Forelimb muscle (tissue), 1 donor: ENCODE measurements at places on chromosomes 7 and 10. TPM values are rescaled to one million over a fixed set of nuclear protein-coding genes. Genes with fewer than 3 reads are reported as not detected.
A peak's percentile ranks its signal among the peaks of the same experiment; 100 is the strongest.

The ACBD7 gene
- polyA plus RNA-seq, result 0.94 TPM

DNA sequence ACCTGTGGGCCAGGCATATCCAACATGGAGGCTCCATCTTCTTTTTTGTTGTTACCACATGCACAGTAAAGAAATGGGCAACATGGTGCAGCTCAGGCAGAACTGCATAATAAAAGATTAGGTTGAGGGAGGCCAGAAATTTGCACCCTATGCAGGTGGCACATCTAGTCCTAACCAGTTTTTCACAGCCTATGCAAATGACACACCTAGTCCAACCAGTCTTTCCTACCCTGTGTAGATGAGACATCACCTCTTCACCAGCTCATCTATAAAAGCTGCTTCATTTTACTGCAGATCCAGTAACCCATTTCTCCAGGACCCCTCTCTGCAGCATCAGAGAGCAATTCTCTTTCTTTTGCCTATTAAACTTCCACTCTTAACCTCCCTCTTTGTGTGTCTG lies 411.0 kb upstream of the PCDH15 start:
- DNase-seq, result no peak

The CBLL1 gene
- 19.3 TPM for polyA plus RNA-seq

- DNase-seq, result no peak
Measured at GRCh38 chr7:77395626-77396025, 20.5 kb downstream of the GSAP start.

- DNase-seq, result no peak
Measured at GRCh38 chr7:132650498-132650897, 74.2 kb upstream of the PLXNA4 start.

The STEAP4 gene
- polyA plus RNA-seq, result 3.5 TPM

DNA sequence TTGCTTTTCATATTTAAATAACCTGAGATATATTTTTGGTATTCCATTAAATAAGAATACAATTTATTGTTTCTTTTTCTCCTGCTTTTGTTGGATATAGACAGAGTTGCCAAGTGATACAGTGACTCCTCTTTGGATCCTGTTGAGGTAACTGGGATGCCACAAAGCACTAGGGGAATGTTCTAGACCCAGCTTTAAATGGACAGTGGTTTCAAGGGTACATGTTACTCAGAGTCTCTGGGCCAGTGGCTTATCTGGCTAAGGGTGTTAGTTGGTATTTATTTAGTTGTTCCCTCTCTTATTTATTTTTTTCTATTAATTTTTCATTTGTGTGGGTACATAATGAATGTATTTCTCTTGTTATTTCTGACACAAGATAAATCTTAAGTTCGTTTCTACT lies 9.1 kb downstream of the GBF1 start:
- DNase-seq, result no peak

DNA sequence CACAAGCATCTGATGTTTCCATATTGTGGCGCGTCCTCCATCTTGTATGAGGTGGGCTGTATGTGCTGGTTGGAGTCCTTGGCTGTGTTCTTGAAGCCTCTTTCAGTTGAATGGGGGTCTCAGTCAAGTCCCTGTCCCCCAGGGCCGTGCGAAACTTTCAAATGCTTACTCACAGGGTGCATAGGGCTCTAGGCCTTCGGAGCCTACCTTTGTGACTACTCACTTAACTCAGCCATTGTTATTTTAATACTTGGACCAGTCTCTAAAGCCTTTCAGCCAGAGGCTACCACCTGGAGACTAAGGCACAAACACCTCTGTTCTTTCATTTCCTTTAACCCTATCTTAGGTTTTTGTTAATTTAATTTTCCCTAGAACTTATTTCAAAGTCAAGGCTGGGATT lies 785.9 kb downstream of the GATA3 start:
- no peak for DNase-seq

The NAT16 gene
- polyA plus RNA-seq, result not detected

The NOLC1 gene
- polyA plus RNA-seq, result 64.7 TPM

The STAG3 gene
- polyA plus RNA-seq, result 21.2 TPM

The GNGT1 gene
- not detected for polyA plus RNA-seq

DNA sequence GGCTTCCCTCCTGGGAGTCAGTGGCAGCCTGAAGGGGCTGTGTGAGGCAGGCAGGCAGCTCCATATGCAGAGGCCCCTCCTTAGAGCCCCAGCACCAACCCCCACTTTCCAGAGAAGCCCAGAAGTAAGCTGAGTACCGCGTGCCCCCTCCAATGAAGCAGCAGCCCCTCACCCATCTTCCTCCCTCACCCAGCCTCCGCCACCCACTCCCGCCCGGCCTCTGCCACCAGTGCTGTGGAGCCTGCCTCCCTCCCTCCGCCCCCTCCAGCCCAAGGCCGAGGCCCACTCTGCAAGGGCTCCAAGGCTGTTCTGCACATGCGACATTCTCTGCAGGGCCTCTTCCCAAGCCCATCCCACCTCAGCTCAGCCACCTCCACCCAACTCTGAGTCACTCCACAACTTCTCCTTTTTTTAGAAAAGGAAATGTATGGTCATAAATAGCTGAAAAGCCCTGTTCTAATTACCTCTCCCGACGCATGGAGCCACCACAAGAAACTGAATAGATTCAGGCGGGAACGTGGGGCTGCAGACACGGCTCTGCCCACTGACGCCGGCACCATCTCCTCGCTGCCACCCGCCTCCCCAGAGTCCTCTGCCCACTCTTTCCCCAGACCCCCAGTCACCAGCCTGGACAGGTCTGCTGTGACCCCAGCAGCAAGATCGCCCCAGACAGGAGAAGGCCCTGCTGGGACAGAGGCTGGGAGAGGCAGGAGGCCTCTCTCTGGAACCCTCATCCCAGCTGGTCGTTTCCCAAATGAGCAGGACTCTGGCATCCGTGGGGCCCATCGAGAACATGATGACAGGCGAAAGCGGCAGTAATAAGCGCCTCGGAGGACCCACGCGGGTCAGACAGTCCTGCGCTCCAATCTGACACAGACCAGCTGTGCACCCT lies 213.9 kb downstream of the MAD1L1 start:
- peak; percentile 49 for DNase-seq

- no peak for DNase-seq
Measured at GRCh38 chr10:14360961-14361360, 30.2 kb upstream of the FRMD4A start.

DNA sequence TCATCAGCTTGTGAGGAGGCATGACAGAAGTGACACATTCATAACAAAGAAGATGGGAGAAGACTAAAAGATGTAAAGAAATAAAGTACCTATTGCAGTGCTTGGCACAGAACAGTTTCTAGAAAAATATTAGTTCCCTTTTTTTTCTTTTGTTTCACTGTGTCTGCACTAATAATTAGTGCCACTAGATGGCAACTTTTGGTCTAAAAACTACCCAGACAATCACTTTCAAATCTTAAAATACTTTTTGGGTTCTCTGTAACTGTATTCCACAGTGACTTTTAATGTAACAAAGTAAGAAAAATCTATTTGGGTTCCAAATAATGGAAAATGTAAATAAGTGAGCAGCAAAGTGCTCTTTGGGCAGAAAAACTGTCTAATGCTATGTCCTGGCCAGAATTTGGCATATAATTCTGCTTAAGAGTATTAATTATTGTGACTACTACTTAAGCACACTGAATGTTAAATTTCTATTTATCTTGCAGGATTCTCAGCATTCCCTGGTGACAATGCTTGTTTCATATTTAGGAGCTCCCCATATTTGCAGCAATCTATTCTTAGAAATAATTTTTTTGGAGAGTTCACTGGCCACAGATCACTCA lies 134.8 kb upstream of the KIF5B start:
- DNase-seq, result peak; percentile 51

GRCh38 chr10:61390851-61391250 lies 62.3 kb downstream of the TMEM26 start:
- no peak for DNase-seq

- DNase-seq, result no peak
Measured at GRCh38 chr7:117688126-117688525, 185.1 kb downstream of the CTTNBP2 start.

The GSAP gene
- polyA plus RNA-seq, result 5.6 TPM

The BCL7B gene
- 38.4 TPM for polyA plus RNA-seq

GRCh38 chr10:27770181-27770580 lies 24.6 kb upstream of the MKX start:
- DNase-seq, result no peak

GRCh38 chr7:101096331-101096956 lies 11.2 kb downstream of the TRIM56 start:
- DNase-seq, result no peak

GRCh38 chr10:74244097-74244685 lies 93.2 kb downstream of the ADK start:
- DNase-seq, result peak; percentile 41

DNA sequence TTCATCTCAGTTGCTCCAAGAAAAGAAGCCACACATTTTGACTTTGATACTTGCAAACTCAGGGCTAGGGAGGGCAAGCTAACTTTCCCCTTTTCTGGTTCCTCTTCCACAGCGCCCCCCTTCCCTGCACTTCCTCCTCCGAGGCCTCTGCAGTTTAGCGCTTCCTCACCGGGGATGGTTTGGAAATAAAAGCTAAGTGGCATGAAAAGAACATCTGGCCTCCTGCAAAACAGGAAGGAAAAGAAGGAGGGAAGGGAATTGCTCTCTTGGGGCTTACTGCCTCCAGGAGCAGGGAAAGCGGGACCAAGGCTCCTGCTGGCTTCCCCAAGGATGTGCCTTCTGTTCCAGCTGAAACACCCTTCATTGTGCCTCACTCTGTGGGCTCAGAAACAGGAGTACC lies 42.3 kb downstream of the PRKCQ start:
- no peak for DNase-seq

The ACTL6B gene
- polyA plus RNA-seq, result not detected

DNA sequence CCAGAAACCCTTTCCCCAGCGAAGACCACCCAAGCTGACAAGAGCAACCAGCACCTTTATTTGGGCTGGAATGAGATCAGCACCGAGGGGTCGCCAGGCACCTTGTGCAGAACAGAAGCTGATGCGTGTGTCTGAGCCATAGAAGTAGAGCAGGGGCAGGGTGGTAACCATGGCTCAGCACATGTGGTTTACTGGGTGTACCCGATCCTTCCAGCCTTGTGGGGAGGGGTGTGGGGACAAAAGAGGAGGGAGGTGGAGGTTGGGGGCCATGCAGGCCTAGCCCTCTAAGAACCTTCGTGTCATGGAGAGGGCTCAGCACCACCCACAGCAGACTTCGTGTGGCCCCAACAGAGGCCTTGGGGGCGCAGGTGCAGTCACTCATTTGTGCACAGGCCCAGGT lies 84.0 kb upstream of the GTF2I start:
- DNase-seq, result no peak

DNA sequence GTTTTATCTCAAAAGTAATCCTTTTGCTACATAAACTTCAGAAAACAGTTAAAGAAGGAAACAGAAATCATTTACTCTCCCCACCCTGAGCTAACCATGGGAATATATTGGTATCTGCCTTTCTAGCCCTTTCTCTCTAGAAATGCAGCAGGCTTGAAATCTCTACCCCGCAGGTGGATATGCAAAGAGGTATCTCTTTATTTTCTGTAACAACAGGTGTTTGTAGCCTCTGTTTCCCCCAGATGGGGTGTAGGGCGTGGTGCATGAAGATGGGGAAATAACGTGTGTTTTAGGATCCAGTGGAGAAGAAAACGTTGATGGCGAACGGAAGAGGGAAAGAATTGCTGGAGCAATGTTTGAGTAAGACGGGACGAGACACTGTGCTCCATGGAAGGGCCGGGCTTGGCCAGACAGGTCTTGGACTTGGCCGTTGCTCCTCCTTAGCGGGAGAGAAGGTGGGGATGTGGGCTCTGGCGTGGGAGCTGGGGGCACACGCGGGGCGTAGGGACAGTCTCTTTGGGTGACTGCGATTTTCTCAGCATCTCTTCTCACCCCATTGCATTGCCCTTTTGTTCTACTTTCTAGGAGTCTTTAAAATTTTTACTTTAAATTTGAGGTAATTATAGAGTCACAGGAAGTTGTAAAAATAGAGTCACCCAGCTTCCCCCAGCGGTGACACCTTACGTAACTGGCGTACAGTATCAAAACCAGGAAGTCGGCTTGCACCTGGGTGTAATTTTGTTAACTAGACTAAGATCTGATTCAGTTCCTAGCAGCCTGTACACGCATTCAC lies 82.9 kb downstream of the ELFN1 start:
- DNase-seq, result no peak

The TMEM213 gene
- 0.09 TPM for polyA plus RNA-seq

The YWHAG gene
- polyA plus RNA-seq, result 175 TPM

- DNase-seq, result no peak
Measured at GRCh38 chr10:9824631-9825071, 1193.0 kb upstream of the CELF2 start.

The MLXIPL gene
- polyA plus RNA-seq, result 0.10 TPM

The ZNF117 gene
- polyA plus RNA-seq, result 18.9 TPM

- no peak for DNase-seq
Measured at GRCh38 chr7:98151884-98152283, 45.2 kb downstream of the LMTK2 start.

The ASB15 gene
- 5.6 TPM for polyA plus RNA-seq

DNA sequence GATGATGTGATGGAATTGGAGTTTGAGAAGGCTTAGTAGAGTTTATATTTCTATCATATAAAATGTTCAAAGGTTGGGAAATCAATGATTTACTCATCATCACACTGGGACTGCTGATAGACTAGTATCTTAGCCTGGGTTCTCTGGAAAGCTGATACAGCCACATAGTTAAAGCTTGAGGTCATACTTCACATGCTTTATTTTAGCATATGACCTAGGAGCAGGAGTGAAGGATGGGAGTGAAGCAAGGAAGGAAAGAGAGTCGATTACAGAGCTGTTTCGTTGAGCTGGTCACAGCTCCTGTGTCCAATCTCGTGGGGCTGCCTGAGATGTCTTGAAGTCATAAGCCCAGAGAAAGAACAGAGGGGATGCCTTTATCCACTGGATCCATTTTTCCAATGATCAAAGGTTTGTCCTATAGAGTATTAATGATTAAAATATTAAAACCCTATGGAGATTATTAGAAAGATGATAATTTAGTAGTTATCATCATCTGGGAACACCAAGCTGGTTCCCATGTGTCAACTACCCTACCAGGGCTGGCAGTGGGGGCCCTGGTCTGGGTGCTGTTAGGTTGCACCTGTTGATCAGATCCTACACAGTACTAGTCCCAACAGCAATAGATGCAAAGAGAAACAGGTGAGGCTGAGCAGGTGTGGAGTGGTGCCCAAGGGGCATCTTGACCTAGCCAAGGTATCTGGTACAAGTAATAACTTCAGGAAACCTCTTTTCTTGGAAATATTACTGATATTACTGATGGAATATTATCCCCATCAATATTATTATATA lies 77.8 kb downstream of the BAMBI start:
- DNase-seq, result no peak

The TMEM270 gene
- polyA plus RNA-seq, result not detected

DNA sequence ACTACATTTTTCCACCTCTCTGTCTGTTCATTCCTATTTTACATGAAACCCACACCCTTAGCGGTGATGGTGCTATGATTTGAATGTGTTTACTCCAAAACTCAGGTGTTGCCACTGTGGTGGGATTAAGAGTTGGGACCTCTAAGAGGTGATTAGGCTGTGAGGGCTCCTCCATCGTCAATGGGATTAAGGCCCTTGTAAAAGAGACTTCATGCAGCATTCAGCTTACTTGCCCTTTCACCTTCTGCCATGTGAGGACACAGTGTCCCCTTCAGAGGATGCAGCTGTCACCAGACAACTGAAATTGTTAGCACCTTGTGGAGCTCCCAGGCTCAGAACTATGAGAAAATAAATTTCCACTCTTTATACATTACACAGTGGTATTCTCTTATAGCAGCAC lies 182.2 kb downstream of the NOC3L start:
- no peak for DNase-seq

GRCh38 chr7:151115121-151115835 lies 29.0 kb downstream of the AGAP3 start:
- no peak for DNase-seq

The C7orf57 gene
- polyA plus RNA-seq, result 0.06 TPM

The PRKCQ gene
- polyA plus RNA-seq, result 16.3 TPM
